ENCODE measurements at places on chromosomes 1 and 21. TPM values are rescaled to one million over a fixed set of nuclear protein-coding genes. Genes with fewer than 3 reads are reported as not detected.

The PLA2G2D gene
- not detected for total RNA-seq

The LRRC53 gene
- not detected for total RNA-seq

The MINDY1 gene
- 2.7 TPM for total RNA-seq

The LEMD1 gene
- total RNA-seq: not detected

The PTGER3 gene
- not detected for total RNA-seq

The PGLYRP3 gene
- total RNA-seq: not detected

The CFAP74 gene
- total RNA-seq: not detected

The GPR89B gene
- 5.9 TPM for total RNA-seq

The LCE3A gene
- total RNA-seq: not detected

The TNFSF4 gene
- total RNA-seq: not detected

The KRTAP19-1 gene
- not detected for total RNA-seq

The ZSWIM5 gene
- total RNA-seq: 0.81 TPM

Measured in A549 treated with RU486 at 1 μM for 4 hours (cell line).